Peyer's patch (tissue), 4 donors: ENCODE measurements at places on chromosomes 5 and 9. TPM values are rescaled to one million over a fixed set of nuclear protein-coding genes. Genes with fewer than 3 reads are reported as not detected.

SVEP1 gene
- total RNA-seq = 40.1 TPM

IFNA21 gene
- total RNA-seq = not detected

OSMR gene
- 12.6 TPM for total RNA-seq

TPM2 gene
- 167 TPM for total RNA-seq

- no peaks in the 10 kb centered on the region for H3K27me3 ChIP-seq
- DNase-seq = no peak
- no peak overlapping the region for H3K4me3 ChIP-seq
- H3K27ac ChIP-seq = no peak overlapping the region
- peaks cover 14% of the 10 kb centered on the region for H3K4me1 ChIP-seq
These were observed 68.1 kb downstream of the NIPBL start for GRCh38 chr5:36944607-36945225.

DNA sequence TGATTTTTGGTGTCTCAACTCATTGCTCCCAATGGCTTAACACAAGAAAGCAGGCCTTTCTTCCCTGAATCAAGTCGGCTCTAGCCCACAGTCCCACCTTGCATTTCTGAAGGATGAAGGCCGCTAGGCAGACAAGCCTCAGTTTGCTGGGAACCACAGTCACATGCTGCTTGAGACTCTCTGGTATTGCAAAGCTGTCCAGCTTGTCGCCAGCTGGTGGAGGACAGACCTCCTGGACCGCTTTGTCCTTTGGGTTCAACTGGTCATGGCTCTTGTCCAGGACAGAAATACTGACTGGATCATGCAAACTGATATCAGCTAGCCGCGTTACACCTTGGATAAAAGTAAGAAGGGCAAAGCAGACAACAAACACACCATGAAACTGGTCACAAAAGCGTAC, 23.1 kb downstream of the DDX31 start:
- no peaks in the 10 kb centered on the region for H3K36me3 ChIP-seq
- H3K4me1 ChIP-seq = no peaks in the 10 kb centered on the region
- no peak for DNase-seq
- H3K27me3 ChIP-seq = no peaks in the 10 kb centered on the region
- H3K4me3 ChIP-seq = no peak overlapping the region
- no peak overlapping the region for H3K27ac ChIP-seq

- no peaks in the 10 kb centered on the region for H3K36me3 ChIP-seq
- no peak overlapping the region for H3K4me3 ChIP-seq
- H3K27ac ChIP-seq = peak overlapping the region; percentile 50
- no peak for DNase-seq
These were observed 143.6 kb downstream of the LHFPL2 start for GRCh38 chr5:78504704-78505677.

DNA sequence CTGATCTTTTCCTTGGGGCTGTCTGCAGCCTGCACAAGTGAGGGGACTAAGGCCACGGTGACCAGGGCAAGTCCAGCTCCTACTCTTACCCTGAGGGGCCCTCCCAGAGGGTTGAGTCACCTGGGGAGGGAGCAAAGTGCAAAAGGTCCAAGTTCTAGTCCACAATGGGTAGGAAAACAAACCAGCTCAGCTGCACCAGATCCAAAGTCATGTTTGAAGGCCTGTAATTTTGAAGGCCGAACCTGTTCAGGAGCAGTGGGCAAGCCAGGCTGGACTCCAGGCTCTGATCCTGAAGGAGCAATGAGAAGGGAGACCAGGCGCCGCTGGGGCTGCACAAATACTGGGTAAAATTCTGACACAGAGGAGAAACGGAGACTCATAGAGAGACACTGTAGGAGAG, 15.8 kb upstream of the TCF7 start:
- no peaks in the 10 kb centered on the region for H3K4me1 ChIP-seq
- peak; percentile 76 for DNase-seq
- no peak overlapping the region for H3K4me3 ChIP-seq
- H3K27me3 ChIP-seq = no peaks in the 10 kb centered on the region

GRCh38 chr9:385818-386398, 171.2 kb downstream of the DOCK8 start:
- no peaks in the 10 kb centered on the region for H3K4me1 ChIP-seq
- H3K27me3 ChIP-seq = no peaks in the 10 kb centered on the region
- H3K4me3 ChIP-seq = no peak overlapping the region
- no peak for DNase-seq
- no peak overlapping the region for H3K27ac ChIP-seq
- no peaks in the 10 kb centered on the region for H3K36me3 ChIP-seq

- H3K27me3 ChIP-seq = no peaks in the 10 kb centered on the region
- H3K27ac ChIP-seq = no peak overlapping the region
- no peaks in the 10 kb centered on the region for H3K36me3 ChIP-seq
These were observed 275.4 kb downstream of the EBF1 start for GRCh38 chr5:158824241-158824882.
